Activated CD4-positive, alpha-beta T cell treated with anti-CD3 and anti-CD28 coated beads for 24 hours (primary cell): ENCODE measurements at places on chromosomes 13 and 19.

- no peak for DNase-seq
Observed at GRCh38 chr13:75513271-75513670, 24.4 kb downstream of the COMMD6 start.

DNA sequence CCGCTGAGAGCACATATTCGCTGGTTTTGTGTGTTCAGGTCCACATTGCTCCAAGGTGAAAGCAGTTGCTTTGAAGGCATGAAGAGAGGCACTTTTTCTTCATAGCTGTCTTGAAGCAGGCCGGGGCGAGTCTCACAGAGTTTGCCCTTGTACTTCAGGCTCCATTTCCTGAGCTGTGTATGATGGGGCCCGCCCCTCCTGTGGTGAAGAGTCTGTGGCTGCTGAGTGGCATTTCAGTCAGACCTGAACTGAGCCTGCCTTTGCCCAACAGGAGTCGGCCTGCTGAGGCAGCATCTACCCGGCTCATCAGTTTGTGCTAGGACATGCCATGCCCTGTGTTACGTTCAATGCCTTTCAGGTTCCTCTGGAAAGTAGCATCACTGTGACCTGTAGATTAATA is 44.4 kb upstream of the C1QTNF9 start:
- DNase-seq, result peak; percentile 65

DNA sequence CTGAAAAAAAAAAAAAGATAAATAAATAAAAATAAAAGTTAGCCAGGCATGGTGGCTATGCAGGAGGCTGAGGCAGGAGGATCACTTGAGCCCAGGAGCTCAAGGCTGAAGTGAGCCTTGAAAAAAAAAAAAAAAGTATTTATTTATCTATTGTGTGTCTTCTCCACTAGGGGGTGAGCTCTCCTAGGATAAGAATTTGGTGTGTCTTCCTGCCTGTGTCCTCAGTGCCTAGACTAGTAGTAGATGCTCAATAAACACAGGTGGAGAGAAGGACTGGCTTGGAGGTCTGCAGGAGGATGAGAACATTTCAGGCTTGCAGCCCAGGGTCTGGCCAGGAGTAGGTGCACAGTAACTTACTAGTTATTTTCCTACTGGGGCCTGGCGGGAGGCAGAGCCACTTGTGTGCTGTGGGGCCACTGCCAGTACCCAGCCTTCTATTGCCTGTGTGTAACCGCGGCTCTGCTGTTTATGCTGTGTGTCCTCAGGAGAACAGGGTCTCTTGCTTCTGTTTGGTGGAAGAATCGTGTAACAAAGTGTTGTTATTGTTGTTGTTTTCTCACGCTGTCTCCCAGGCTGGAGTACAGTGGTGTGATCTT is 5.4 kb downstream of the LMTK3 start:
- no peak for DNase-seq

DNA sequence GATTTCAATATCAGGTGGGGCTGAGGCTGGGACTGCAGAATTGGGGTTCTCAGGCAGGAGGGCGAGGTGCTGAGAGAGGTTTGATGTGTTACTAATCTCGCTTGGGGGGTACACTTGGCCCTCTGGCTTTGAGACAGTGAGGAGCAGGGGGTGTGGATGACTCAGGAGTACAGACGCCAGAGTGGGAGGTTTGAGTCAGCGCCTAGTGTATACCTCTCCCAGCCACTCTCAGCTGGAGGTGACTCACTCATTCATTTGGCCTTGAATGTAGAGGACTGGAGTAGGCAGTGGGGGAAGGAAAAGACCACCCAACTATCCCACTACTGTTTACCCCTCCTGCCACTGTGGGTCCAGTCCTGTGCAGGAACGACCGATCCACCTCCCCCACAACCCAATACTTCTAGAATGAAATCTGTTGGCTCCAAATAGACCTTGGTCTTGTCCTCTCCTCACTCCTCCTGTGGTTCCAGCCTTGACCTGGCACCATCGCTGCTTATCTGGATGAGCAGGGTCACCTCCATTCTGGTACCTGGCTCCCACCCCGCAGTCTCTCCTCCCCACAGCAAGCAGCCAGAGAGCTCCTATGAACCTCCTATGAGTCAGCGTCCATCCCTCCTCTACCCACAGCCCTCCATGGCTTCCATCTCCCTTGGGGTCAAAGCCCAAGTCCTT is 20.1 kb upstream of the ZNRF4 start:
- DNase-seq, result peak; percentile 35

- DNase-seq, result peak; percentile 58
Observed at GRCh38 chr19:862581-863314, 3.3 kb downstream of the CFD start.

DNA sequence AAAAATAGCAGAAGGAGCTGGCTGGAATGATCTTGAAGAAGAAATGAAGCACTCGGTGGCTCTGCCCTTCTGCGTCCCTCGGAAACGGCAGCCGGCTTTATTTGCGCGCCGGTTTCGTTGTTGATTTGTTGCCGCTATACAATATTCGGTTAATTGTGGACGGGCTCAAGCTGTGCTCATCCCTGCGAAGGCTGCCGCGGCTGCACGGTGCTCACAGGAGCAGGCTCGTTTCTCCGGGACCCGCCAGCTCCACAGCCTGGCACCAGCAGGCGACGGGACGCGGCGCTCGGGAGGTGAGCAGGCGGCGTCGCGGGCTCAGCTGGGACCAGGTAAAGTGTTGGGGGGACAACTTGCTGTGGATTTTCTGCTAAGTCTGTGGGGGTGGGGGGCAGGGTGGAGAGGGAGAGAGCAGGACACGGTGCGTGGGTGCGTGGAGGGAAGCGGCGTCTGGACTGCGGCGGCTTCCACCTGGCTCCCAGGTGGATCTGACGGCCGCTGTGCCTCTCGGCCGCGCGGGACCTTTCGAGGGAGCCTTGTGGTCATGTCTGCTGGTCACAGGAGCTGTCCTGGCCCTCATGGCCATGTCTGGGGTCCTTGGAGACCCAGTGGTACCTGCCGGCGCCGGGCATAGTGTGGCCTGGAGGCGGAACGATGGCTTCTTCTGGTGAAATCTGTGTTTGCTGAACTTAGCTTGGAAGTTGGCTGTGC is 90.9 kb downstream of the TEX29 start:
- DNase-seq, result no peak

DNA sequence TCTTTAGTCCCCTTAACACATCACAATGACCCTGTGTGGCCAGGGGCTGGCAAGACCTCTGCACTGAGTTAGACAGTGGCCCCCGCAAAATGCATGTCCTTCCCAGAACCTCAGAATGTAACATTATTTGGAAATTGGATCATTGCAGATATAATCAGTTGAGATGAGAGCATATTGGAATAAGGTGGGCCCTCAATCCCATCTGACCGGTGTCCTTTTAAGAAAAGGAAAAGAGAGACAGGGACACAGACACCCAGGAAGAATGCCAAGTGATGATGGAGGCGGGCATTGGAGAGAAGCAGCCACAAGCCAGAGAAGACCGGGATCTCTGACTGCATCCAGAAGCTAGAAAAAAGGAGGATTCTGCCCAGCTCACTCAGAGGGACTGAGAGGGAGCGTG is 1.8 kb downstream of the FAM187B start:
- no peak for DNase-seq

DNA sequence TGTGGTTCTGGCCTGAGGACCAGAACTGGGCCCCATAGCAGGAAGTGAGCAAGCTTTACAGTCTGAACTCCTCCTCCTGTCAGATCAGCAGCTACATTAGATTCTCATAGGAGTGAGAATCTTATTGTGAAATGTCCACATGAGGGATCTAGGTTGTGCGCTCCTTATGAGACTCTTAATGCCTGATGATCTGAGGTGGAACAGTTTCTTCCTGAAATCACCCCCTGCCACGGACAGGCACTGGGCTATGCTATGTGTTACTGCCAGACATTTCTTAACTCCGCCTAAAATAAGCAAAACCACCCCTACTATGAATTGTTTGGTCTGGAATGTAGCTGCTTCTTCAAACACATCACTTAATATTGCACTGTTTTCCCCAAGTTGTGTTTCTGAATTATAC is 4.6 kb downstream of the FBXL3 start:
- DNase-seq, result no peak

- no peak for DNase-seq
Observed at GRCh38 chr13:113474179-113474578, 16.3 kb downstream of the DCUN1D2 start.

DNA sequence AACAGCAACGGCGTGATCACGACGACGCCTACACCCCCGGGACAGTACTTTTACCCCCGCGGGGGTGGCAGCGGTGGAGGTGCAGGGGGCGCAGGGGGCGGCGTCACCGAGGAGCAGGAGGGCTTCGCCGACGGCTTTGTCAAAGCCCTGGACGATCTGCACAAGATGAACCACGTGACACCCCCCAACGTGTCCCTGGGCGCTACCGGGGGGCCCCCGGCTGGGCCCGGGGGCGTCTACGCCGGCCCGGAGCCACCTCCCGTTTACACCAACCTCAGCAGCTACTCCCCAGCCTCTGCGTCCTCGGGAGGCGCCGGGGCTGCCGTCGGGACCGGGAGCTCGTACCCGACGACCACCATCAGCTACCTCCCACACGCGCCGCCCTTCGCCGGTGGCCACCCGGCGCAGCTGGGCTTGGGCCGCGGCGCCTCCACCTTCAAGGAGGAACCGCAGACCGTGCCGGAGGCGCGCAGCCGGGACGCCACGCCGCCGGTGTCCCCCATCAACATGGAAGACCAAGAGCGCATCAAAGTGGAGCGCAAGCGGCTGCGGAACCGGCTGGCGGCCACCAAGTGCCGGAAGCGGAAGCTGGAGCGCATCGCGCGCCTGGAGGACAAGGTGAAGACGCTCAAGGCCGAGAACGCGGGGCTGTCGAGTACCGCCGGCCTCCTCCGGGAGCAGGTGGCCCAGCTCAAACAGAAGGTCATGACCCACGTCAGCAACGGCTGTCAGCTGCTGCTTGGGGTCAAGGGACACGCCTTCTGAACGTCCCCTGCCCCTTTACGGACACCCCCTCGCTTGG is 966 bp downstream of the JUNB start:
- no peak for DNase-seq

GRCh38 chr13:50320271-50320862 is 305.1 kb downstream of the KCNRG start:
- no peak for DNase-seq

GRCh38 chr19:15166700-15167099 is 34.1 kb downstream of the NOTCH3 start:
- no peak for DNase-seq

GRCh38 chr13:41056194-41056593 is 5.1 kb upstream of the WBP4 start:
- DNase-seq, result no peak

DNA sequence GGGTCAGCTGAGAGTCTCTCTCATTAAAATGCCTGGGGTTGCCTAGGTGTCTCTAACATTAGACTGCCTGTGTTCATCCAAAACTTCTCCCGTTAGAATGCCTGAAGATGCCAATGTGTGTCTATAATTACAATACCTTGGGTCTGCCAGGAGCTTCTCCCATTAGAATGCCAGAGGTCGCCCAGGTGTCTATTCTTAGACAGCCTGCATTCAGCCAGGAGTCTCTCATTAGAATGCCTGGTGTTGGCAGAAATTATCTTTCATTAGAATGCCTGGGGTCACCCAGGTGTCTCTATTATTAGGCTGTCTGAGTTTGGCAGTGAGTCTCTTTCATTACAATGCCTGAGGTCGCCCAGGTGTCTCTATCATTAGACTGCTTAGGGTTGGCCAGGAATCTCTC is 1560.2 kb downstream of the UQCRFS1 start:
- no peak for DNase-seq
